Foreskin keratinocyte (primary cell): ENCODE measurements at places on chromosomes 11 and 22. TPM values are rescaled to one million over a fixed set of nuclear protein-coding genes. Genes with fewer than 3 reads are reported as not detected.

DNA sequence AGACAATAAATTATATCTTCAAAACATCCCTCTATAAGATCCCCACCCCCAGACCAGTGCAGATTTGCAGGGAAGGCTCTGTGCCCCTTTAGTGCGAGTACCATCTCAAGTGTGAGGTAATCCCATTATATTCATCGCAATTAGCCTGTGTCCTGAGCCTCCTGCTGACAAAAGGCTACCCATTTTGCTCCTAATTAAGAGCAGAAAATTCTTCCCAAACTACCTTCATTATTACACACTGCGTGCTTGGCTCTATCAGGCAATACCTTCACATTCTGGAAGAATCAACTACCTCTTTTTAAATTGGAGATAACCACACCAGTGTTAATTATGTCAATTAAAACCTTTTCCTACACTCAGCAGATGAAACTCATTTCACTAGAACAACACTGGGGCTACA lies 1133.4 kb upstream of the CCDC90B start:
- no peak for DNase-seq

DNA sequence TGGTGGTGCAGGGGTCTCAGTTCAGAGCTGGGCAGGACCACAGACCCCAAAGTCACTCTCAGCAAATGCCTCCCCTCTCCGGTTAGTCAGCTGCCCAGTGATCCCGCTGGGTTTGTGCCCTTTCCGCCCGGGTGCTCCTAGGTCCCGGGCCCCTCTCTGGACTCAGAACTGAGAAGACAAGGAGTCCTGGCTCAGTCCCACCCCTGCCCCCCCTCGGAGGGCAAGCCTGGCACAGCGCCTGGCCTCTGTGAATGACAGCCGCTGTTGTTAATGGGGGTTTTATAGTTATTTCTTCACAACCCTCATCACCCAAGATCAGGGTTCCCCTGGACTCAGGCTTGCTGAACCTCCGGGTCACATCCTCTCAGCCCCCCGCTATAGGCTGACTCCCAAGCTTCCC lies 47.6 kb downstream of the ELFN2 start:
- DNase-seq: no peak

DNA sequence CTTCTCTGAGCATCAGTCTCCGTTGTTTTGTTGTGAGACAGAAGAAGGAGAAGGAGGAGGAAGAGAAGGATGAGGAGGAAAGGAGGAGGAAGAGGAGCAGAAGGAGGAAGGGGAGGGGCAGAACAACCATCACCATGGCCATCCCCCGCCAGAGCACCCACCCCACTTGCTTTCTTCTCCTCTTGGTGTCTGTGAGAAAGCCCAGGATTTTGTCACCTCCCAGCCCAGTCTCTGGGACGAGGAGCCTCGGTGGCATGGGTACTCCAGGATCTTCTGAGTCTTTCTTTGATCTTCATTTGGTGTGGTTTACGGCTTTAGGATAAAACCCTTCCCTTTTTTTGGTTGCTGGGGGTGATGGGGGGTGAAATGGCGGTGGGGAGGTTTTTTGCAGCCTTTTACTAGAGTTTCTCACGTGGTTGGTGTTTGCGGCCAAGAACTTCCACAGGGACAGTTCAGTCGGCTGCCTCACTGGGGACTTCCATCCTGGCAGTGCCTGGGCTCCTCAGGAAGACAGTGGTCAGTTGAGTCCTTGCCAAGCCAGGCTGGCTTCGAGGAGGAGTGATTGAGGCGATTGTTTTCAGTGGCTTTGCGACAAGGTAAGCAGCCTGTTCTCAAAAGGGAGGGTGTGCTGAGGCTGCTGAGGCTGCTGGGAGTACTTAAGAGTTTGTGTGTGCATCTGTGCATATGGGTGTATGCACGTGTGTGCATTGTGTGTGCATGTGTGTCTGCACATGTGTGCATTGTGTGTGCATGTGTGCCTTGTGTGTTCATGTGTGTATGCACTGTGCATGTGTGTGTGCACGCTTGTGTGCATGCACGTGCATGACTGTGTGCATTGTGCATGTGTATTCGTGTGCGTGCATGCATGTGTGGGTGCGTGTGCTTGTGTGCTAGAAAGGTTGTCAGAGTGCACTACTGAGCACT lies 567.5 kb downstream of the TBC1D22A start:
- DNase-seq: no peak

DNA sequence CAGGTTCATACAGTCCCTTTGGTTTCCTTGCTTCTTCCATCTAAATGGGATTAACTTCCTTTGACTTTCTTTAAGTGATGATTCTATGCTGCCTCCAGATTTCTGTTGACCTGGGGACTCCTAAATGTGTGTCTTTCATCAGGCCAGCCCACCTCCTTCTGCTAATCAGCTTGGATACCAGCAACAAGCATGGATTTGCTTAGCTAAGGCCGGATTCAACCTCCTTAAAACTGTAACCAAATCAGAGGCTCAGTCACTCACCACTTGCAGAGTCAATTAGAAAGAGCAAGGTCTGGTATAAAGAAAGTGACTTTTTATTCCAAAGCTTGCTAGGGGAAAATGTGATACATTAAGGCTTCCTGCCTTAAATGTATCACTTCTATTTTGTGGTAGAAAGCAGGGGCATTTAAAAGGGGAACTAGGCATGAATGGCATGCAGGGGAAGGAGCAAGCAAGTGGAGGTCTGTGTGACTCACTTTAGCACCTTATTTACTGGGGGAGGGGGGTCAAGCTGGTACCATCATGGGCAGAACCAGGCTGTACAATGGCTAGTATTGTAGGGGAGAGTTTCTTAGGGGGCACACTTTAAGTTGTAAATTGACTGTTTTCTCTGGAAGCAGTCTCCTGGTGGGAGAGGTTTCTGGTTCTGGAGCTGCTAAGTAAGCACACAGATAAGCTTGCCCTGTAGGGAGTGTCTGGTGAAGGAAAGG lies 239.0 kb upstream of the PDGFD start:
- no peak for DNase-seq

GRCh38 chr11:87359401-87359800 lies 321.7 kb downstream of the TMEM135 start:
- DNase-seq: no peak

GRCh38 chr22:27405672-27406388 lies 395.7 kb downstream of the MN1 start:
- peak; percentile 28 for DNase-seq

- no peak for DNase-seq
Observed at GRCh38 chr22:36160499-36160942, at the start of gene APOL3. TSS of gene APOL3 (minus strand) at chr22:36160755. CDS start at chr22:36149055, 11,700 bp downstream.

GRCh38 chr11:113805640-113806039 lies 26.0 kb downstream of the CLDN25 start:
- DNase-seq: no peak

Gene TMEM151A
- total RNA-seq: 0.04 TPM in 1 of 2 replicates, not detected in the other

Gene CNTF
- 1.6 and 1.7 TPM in 2 replicates for total RNA-seq

Gene PAMR1
- total RNA-seq: 0.46 and 0.68 TPM in 2 replicates
